ENCODE measurements at places on chromosomes 11 and 22.

DNA sequence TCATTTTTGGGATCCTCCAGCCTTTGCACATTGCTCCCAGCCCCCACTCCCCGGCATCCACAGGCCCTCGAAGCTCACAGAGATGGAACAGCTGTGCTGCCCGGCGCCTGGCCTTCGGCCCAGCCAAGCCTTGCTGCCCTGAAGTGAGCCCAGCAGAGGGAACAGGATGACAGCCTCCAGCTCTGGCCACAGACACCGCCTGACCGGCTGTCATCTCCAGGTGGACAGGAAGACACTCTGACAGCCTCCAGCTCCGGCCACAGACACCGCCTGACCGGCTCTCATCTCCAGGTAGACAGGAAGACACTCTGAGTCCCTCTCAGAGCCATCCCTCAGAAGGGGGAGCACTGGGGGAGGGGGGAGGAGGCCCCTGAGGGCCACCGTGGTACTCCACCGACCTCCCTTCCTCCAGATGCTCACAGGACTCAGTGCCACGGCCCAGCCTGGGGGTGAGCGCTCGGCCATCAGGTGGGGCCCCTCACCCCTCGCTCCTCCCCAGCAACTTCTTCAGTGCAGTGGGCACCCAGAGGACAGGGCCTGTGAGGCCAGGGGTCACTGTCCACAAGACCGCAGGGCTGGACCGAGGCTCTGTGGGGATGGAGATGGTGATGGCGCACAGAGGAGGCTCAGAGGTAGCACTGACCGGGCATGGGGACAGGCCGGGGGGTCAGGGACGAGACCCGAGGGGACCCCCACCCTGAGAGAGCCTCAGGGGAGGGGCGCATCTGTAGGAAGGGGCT lies 58.6 kb downstream of the BRD1 start:
- H3K4me3 ChIP-seq: no peak overlapping the region
- H3K36me3 ChIP-seq: peaks cover 19% of the 10 kb centered on the region
- no peak overlapping the region for H3K27ac ChIP-seq
- peaks cover 13% of the 10 kb centered on the region for H3K4me1 ChIP-seq
- no peak for DNase-seq

DNA sequence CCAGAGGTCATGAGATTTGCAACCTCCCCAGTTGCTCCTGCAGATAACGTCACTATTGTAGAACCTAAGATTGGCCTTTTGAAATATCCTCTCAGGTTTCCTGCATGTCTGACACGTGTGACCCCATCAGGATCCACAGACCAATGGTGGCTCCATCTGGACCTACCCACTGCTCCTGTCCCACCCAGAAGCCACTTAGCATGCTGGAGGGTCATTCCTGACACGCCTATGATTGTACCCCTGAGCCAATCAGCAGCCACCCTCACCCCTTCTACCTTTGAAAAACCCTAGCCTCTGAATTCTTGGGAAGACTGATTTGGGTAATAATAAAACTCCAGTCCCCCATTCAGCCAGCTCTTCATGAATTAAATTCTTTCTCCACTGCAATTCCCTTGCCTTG lies 20.1 kb upstream of the NARS2 start:
- H3K27me3 ChIP-seq: peaks cover 31% of the 10 kb centered on the region
- no peaks in the 10 kb centered on the region for H3K4me1 ChIP-seq
- no peak overlapping the region for H3K27ac ChIP-seq
- no peak for DNase-seq

DNA sequence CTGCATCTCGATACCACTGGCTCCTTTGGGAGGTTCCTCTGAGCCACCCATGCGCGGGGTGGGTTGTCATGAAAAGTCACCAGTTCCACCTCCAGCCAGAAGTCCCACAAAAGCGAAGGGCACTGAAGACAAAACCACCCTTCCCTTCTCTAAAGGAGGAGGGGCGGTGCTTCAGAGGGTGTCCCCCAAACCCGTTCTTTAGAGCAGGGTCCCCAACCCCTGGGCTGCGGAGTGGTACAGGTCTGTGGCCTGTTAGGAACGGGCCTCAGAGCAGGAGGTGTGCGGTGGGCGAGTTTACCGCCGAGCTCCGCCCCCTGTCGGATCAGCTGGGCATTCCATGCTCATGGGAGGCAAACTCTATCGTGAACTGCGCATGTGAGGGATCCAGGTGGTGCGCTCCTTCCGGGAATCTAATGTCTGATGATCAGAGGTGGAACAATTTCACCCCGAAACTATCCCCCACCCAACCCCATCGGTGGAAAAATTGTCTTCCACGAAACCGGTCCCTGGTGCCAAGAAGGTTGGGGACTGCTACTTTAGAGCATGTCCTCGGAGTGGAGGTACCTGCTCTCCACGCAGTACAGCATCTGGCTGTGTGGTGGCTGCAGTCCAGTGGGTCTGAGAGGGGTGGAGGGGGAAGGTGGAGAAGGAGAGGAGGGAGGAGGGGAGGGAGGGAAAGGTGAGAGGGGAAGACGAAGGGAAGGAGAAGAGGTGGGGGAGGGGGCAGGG lies 72.9 kb upstream of the SEPTIN5 start:
- no peaks in the 10 kb centered on the region for H3K36me3 ChIP-seq
- H3K4me1 ChIP-seq: no peaks in the 10 kb centered on the region
- no peak for DNase-seq
- H3K27me3 ChIP-seq: no peaks in the 10 kb centered on the region
- H3K27ac ChIP-seq: no peak overlapping the region

DNA sequence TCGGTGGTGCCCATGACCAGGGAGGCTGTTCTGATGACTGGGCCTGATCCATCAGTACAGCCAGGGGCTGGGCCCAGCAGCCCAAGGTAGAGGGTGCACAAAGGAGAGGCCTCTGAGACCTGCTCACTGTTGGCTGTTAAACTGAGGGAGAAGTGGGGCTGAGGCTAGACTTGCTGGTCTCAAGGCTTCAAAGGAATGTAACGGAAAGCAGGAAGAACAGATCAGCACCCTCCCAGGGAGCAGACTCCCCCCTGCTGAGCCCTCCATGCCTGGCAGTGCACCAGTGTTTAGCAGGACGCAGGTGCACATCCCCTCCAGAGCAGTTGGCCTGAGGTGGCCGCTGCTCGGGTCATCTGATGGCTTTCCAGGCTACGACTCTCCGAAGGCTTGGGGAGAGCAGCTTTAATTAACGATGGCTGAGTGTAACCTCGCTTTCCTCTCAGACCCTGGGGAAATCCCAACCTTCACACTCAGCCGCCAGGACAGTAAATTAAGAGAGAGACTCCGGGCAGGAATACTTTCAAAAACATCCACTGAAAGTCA lies 255.7 kb upstream of the NARS2 start:
- no peak for DNase-seq
- H3K36me3 ChIP-seq: no peaks in the 10 kb centered on the region
- H3K4me1 ChIP-seq: no peaks in the 10 kb centered on the region
- H3K27ac ChIP-seq: no peak overlapping the region
- no peak overlapping the region for H3K4me3 ChIP-seq

GRCh38 chr11:134911514-134912180 lies 499.6 kb upstream of the B3GAT1 start:
- no peak overlapping the region for H3K4me3 ChIP-seq
- H3K4me1 ChIP-seq: no peaks in the 10 kb centered on the region
- no peaks in the 10 kb centered on the region for H3K27me3 ChIP-seq
- H3K27ac ChIP-seq: no peak overlapping the region
- DNase-seq: no peak

DNA sequence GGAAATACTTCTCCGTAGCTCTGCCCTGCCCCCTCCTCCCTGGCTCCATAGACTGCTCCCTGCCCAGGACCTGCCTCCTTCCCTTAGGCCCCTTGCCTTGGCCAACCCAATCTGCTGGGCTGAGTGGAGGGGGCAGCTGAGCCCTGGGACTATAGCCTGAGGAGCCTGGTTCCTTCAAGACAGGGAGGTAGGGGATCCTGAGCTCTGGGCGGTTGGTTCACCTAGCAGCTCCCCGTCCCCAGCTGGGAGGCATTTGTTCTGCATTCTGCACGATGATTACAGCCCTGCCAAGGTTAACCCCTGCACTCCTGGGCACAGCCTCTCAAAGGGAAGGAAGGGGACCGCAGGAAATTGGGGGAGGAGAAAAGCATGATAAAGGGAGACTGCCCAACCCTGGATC lies 3.6 kb upstream of the CDC42EP1 start:
- no peak overlapping the region for H3K27ac ChIP-seq
- no peak overlapping the region for H3K4me3 ChIP-seq
- H3K36me3 ChIP-seq: no peaks in the 10 kb centered on the region
- DNase-seq: no peak

DNA sequence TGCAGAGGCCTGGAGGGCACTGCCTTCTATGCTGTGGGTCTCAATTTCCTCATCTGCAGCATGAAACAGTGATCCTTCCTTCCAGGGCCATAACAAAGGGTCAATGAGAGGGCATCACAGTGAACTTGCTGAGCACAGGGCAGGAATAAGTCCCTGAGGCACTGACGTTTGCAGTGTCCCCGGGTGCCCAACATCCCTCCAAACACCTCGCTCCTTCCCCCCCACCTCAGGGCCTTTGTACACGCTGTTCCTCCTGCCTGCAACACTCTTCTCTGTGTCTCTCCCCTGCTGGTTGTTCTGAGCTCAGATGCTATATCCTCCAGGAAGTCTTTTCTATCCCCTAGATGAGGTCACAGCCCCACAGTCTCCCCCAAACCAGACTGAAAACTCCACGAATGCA lies 59.7 kb upstream of the TCF20 start:
- H3K27me3 ChIP-seq: no peaks in the 10 kb centered on the region
- no peaks in the 10 kb centered on the region for H3K36me3 ChIP-seq
- no peak overlapping the region for H3K4me3 ChIP-seq

DNA sequence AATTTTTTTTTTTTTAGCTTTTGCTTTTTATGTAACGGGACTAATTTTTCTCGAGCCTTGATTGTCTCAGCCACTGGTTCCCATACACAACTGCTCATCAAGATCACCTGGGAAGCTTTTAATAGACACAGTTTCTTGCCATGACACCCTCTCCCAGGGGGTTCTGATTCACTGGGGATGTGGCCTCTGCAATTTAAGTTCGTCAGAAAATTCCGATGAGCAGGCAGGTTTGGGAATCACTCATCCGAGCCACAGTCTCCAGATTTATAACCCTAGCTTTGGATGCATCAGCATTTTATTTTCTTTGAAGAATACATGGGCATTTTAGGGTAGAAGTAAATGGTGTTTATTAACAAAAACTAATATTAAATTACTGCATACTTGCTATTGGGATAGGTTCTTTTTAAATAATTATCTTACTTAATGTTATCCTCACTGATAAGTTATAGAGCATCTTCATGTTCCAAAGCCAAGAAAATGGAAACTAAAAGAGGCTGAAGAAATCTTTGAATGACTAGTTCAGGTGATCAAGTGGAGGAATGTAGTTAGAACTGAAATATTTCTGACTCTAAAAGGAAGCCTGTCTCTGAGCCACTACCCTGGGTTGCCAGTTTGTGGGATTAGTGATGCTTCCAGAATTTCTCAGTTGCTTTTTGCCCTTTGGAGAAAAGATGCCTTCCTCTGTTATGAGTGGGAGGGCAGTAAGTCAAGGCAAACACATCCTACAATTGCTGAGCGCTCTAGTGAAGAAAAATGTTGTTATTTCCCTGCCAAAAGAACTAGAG lies 319.0 kb downstream of the DDX10 start:
- no peak for DNase-seq
- no peaks in the 10 kb centered on the region for H3K36me3 ChIP-seq
- no peaks in the 10 kb centered on the region for H3K4me1 ChIP-seq
- no peak overlapping the region for H3K4me3 ChIP-seq
- no peak overlapping the region for H3K27ac ChIP-seq

GRCh38 chr22:44585559-44586350 lies 87.7 kb upstream of the RTL6 start:
- no peak for DNase-seq
- no peak overlapping the region for H3K4me3 ChIP-seq
- H3K36me3 ChIP-seq: no peaks in the 10 kb centered on the region
- H3K27ac ChIP-seq: no peak overlapping the region

DNA sequence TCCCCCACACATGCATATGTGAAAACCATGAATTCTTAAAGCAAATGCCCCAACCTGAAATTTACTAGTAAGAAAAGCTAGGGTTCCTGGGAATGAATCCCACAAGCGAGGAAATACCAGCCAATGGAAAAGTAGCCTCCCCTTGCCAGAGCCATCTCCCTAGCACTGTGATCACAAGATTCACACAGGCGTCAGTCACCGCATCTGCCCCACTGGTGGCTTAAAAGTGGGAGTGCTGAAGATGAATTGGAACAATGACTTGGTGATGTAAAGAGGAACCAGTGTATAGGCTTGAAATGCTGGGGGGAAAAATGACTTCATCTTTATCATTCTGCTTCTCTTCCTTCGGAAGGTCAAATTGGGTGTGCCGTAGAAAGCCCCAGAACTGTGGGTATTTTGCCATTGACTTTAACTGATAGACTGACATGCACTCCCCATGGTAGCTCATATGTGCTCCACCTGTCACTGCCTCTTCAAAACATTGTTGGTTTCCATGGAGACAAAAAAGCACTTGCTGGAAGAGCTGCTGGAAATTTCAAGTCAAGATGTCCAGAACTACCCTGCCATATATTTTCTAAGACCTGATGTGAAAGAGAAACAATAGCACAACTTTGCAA lies 19.2 kb upstream of the ASPHD2 start:
- H3K36me3 ChIP-seq: no peaks in the 10 kb centered on the region
- H3K27me3 ChIP-seq: peaks cover 14% of the 10 kb centered on the region
- no peak overlapping the region for H3K27ac ChIP-seq
- peaks cover under 1% of the 10 kb centered on the region for H3K4me1 ChIP-seq

DNA sequence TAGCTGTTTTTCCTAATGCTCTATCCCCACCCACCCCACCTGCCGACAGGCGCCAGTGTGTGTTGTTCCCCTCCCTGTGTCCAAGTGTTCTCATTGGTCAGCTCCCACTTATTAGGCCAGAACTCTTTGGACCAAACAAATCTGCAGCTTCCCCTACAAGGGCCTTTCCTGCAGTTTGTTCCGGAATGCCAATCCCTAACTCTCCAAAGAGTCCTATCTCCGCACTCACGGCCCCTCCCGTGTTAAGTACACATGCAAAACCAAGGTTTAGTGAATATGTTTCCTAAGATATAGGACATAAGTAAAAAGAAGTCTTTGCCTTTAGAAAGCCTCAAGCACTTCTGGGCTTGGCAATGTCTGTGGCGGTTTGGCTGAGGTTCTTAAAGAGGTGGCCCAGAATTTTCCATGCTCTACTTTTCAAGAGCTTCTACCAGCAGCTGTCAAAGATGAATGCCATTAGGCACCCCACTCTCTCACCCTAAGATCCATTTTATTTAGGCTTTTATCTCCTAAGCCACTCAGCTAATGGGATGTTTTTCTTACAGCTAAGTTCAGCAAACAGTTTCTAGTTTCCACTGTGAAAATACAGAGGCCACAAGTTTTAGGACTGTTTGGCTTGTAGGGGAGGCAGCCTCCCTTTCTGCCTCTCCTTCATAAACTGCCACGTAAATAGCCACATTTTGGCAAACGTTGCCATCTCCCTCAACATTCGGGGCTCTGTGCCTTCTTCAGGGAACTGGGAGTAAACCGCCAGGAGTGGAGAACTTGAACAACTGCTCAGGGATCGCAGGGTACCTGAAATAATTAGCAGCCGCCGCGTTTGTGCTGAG lies 1.6 kb downstream of the CD59 start:
- no peak for DNase-seq
- H3K36me3 ChIP-seq: peaks cover 22% of the 10 kb centered on the region
- H3K27me3 ChIP-seq: peaks cover 14% of the 10 kb centered on the region

- no peaks in the 10 kb centered on the region for H3K36me3 ChIP-seq
- no peak overlapping the region for H3K4me3 ChIP-seq
- no peak overlapping the region for H3K27ac ChIP-seq
- DNase-seq: no peak
Measured at GRCh38 chr11:63914896-63915691, 1.9 kb downstream of the RCOR2 start.

GRCh38 chr11:129795089-129795488 lies 20.6 kb upstream of the TMEM45B start:
- H3K4me3 ChIP-seq: no peak overlapping the region
- H3K4me1 ChIP-seq: peaks cover 14% of the 10 kb centered on the region
- H3K36me3 ChIP-seq: peaks cover 2% of the 10 kb centered on the region
- H3K27ac ChIP-seq: no peak overlapping the region
- peaks cover 2% of the 10 kb centered on the region for H3K27me3 ChIP-seq
